ENCODE measurements at places on chromosomes 16 and 17.

DNA sequence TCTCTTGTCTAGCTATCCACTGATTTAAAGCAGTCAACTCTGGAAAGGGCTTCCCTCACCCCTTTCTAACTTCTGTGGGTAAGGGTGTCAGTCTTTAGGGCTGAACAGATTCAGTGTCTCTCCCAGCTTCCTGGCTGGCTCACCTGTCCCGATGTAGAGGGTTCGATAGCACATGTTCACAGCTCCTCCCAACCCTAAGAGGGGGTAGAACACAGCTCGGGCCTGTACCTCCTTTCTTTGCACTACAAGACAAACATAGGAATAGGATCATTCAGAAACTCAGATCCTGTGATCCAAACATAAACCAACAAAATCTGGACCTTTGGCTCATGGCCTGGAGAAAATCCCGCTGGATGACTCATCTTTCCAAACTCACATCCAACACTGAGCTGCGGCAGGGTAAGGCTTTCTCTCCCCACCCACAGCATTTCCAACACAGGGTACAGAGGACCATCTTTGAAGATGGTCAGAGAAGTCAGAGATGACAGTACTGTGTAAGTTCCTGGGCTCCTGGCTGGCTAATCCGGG, 5.8 kb upstream of the DHRS13 start:
- no peak for DNase-seq

GRCh38 chr16:4147236-4147635, 31.0 kb upstream of the ADCY9 start:
- no peak for DNase-seq

DNA sequence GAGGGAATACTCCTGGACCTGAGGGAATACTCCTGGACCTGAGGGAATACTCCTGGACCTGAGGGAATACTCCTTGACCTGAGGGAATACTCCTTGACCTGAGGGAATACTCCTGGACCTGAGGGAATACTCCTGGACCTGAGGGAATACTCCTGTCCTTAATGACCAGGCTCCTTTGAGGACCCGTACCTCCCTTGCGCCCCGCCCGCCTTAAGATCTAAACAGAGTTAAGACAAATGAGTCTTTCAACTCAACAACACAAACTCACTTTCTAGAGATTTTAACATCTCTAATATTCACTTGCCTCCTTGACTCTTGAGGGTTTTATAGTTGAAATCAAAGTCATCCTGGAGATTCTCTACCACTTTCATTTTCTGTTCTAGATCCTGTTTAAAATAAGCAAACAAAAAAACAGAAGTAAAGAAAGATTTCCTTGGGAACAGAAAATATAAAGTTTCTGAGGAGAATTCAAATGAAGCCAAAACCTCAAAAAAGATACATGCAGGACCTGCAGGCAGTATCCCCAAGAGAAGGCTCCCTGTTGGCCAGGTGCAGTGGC, 49.7 kb downstream of the STAT3 start:
- DNase-seq: no peak

- no peak for DNase-seq
These were observed 267.1 kb upstream of the TBX2 start for GRCh38 chr17:61132524-61132923.

GRCh38 chr17:5133311-5133710, 17.5 kb downstream of the USP6 start:
- no peak for DNase-seq

- DNase-seq: no peak
These were observed 540.3 kb downstream of the XYLT1 start for GRCh38 chr16:16930309-16931000.

DNA sequence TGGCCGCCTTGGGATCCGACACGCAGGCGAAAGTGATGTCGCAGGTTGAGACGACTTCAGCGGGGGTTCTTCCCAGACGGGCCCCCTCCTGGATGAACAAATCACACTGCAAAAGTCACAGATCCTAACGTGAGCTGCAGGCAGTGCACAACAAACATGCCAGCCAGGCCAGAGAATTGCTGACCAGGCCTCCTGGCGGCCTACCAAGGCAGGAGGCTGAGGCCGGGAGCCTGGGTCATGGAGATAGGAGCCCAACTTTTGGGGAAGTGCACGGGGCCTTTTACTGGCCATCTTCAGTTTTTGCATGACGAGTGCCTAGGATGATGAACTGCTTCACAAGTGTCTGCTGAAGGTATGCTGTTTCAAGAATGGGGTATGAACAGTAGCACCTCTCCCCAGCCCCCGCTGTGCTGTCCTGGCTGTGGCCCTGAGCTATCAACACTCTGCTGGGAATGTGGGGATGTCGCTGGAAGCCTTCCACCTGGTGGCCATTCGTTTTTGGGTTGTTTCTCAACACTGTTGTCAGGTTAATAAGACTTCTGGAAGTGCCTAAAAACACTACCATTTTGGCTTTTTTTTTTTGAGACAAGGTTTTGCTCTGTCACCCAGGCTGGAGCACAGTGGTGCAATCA, 12.2 kb upstream of the ROGDI start:
- no peak for DNase-seq

GRCh38 chr17:17412326-17412725, 64.5 kb upstream of the MED9 start:
- no peak for DNase-seq

DNA sequence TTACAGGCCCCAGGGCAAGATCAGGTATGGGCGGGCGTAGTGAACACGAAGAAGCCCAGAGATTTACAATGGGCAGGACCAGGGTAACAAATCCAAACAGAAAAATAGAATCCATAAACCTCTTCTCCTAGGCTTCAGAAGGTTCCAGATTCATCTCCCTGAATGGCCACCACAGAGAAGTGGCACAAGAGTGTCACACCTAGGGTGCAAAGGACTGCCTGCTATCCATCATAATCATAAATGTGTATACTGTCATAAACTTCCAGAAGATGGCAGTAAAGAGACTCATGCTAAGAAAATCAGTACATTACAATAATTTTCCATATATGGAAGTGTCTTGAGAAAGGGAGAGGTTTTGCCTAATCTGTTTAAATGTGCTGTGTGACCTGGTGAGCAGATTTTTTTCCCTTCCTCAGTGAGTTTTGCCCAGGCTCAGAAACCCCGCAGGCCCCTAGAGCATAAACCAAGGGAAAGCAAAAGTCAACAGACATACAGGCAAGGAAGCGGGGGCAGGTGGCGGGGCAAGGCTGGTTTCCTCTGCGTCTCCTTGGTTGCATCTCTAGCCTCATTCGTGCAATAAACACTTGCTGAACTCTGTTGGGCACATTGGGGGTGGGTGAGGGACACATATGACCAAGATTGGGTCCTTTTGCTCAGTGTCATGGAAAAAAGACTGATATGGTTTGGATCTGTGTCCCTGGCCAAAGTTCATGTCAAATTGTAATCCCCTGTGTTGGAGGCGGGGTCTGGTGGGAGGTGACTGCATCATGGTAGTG, 92.0 kb upstream of the CDH5 start:
- DNase-seq: no peak

GRCh38 chr16:67470359-67470758, 10.6 kb downstream of the ATP6V0D1 start:
- no peak for DNase-seq

DNA sequence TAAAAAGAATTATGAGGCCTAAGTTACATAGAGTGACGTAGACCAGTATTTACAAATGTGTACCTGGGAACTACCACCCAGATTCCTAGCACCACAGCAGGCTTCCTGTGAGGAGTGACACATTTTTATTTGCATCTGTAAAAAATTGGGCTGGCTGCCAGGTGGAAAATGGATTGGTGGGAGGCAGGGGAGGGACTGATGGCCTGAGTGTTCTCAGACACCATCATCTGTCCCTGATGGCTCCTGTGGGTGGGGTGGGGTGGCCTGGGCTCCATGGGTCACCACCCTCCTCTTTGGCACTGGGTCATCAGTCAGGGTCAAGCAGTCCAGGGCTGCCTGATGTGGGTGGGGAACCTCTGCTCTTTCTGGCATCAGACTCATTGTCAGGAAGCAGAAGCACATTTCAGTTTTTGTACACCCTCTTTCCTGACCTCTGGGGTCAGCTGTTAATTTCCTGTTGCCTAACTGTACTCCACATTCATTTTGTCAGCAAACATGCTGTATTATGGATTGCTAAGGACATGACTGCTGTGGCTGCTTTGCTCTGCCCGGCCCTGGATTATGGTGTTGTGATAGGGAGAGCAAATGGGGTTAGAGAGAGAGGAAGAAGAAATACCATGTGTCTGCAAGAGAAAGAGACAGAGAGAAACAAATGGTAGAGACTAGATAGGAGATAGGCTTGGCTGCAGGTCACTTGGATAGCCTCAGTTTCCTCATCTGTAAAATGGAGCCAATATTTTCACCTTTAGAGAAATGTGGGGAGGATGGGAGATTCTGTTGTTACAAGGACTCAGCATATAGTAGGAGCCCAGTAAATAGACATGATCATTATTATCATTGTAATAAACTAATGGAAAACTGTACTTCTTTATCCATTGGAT, 11.6 kb upstream of the MFAP4 start:
- no peak for DNase-seq

- no peak for DNase-seq
These were observed 15.4 kb downstream of the KATNB1 start for GRCh38 chr16:57750796-57751538.

DNA sequence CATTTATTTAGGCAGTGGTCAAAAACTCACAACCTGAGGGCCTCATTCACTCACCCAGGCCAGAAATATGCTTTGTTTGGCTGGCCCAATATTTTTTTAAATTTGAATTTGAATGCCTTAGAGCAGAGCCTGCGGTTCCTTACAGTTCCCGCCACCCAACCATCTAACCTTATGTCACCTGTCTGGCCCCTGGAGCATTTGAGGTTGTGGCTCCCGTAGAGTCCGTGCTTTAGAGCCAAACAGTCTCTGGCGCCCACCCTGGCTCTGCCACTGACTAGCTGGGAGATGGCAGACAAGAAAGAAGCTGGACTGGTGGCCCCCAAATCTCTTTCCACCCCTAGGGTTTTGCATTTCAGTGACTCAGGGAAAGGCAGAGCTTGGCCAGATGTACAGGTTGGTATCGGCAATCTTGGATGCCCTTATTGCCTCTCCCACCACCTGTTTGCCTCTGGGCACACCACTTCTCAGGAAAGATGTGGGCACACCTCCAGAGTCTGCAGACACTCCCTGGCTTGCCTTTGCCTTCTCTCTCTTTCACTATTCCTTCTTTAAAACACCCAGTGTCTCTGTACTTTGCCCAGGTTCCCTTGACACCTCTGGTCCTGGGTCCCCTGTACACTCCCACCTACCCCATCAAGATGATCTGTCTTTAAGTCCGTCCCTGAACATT, 1.9 kb upstream of the MAP3K14 start:
- DNase-seq: no peak

DNA sequence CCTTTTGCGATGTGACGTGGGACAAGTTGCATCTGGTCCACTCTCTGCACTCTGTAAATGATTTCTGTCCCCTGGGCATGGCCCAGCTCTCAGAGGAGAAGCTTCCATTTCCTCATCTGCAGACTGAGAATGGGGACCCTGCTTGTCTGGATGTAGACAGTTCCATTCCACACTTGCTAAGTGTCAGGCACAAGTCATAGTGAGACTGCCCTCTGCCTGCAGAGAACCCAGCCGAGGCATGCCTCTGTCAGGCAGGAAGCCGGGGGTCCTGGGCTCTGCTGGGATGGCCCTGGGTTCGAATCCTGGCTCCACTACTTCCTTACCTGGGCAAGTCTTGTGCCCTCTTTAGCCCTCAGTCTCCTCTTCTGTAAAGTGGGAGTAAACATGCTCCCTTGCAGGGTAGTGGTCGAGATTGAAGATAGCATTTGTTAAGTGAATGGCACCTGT, 4.1 kb downstream of the MAP2K3 start:
- no peak for DNase-seq

DNA sequence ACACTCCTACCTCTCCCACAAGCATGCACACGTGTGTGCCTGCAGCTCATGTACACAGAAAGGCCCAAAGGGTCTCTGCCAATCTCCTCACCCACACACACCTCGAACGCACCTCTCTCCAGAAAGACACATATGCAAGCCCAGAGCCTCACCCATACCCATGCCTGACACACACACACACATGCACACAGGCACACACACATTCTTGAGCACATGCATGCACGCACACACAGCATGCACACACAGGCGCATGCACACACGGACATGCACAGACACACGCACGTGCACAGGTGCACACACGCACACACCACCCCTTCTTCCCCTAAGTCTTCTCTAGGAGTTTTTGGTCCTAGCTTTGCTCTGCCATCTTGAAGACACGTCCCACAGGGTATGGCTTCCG, 48.7 kb upstream of the CACNG4 start:
- no peak for DNase-seq

- no peak for DNase-seq
These were observed 2.2 kb downstream of the MYADML2 start for GRCh38 chr17:81944858-81945257.

DNA sequence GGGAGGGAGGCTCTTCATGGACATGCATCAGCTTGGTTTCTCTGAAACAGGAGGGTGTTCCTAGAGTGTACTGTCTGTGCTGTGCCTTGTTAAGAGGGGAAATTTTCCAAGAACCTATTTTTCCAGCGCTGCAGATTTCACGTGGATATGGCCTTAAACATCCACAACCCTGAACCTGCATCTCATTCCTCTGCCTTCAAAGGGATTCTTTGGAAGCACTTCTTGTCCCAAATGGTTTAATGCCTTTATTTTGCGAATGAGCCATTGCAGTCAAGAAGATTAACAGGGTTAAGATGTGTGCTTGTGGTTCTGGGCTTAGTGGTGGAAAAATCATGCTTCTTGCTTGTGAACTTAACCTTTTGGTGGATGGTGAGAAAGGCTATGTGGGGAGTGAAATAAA, 161.2 kb downstream of the XYLT1 start:
- no peak for DNase-seq

DNA sequence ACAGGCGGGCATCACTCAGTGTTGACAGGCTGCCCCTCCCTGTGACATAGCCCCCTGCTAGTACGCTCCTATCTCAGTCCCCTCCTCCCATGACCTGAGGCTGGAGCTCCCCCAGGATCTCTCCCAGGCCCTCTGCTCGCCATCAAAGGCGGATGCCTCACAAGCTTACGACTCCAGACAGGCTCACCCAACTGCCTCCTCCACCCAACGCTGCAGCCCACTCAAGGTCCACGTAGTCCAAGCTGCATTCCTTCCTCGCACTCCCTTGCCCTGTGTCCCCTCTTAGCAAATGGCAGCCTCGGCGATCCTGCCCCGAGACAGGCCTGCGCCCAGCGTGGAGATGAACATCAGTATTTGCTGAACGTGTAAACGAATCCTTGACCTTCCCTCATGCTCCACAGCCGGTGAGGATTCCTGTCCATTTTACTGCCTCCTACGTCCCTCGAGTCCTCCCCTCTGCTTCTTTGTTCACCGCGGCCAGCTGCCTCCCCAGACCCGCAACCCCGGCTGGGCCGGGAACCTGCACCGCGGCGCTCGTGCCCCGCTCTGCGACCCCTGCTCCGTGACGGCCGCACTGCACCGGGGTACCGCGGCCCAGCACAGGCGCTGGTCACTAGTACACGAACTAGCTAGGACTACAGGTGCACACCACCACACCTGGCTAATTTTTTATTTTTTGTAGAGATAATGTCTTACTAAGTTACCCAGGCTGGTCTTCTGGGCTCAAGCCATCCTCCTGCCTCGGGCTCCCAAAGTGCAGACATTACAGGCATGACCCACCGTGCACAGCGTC, 838 bp upstream of the TMEM97 start:
- no peak for DNase-seq

- no peak for DNase-seq
These were observed 14.4 kb downstream of the WSCD1 start for GRCh38 chr17:6084311-6085161.

GRCh38 chr16:67177743-67178699, 5.7 kb downstream of the MATCAP1 start:
- no peak for DNase-seq

Measured in WERI-Rb-1 (cell line).